ENCODE measurements at places on chromosomes 16 and 17.

- no peak for DNase-seq
These were observed 339.8 kb upstream of the TNRC6C start for GRCh38 chr17:77618731-77619130.

DNA sequence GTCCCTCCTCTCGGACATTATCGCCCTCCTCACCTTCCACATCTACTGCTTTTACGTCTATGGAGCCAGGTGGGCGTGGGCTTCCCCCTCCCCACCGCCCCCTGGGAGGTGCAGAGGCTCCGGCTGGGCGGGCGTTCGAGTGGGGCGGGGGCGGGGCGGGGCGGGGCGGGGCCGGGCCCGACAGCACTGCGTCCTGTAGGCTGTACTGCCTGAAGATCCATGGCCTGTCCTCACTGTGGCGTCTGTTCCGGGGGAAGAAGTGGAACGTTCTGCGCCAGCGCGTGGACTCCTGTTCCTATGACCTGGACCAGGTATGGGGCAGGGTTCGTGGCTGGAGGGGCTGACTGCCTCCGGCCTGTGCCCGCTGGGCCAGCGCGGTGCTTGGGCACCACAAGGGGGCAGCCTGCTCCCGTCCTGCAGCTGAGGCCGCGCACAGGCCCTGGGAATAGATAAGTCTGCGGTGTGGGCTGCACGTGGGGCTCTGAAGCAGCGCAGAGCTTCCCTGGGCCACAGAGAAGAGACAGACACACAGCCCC lies 9.2 kb downstream of the PIGQ start:
- DNase-seq, result no peak

GRCh38 chr16:24382762-24383407 lies 126.8 kb downstream of the CACNG3 start:
- no peak for DNase-seq

- DNase-seq, result no peak
These were observed 126.8 kb upstream of the PSMD7 start for GRCh38 chr16:74169687-74170376.

DNA sequence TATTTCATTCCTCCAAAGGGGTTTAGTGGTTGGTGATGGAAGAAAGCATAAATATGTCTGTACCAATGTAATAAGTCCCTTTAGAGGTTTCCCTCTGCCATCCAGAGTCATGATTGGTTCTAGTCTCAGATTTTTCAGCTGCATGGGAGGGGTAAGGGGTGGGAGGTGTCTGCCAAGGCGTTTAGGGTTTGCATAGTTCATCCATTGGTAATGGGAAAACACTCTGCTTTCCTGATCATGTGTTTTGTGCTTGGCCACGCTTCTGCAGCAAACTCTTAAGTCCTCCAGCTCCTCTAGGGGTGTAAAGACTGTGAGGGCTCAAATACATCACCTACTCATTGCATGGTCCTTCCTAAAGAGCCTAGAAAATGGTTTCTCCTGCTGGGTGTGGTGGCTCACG lies 29.8 kb downstream of the LIG3 start:
- DNase-seq, result no peak

- DNase-seq, result no peak
These were observed 30.1 kb downstream of the USP22 start for GRCh38 chr17:21012736-21013135.

- no peak for DNase-seq
These were observed 32.5 kb downstream of the NMT1 start for GRCh38 chr17:45093444-45094110.

GRCh38 chr16:80447241-80447640 lies 93.6 kb upstream of the DYNLRB2 start:
- DNase-seq, result no peak

GRCh38 chr17:59149051-59149450 lies 5.9 kb downstream of the SKA2 start:
- DNase-seq, result no peak

- no peak for DNase-seq
These were observed 67.7 kb downstream of the HLF start for GRCh38 chr17:55332296-55333041.

- DNase-seq, result no peak
These were observed 29.7 kb downstream of the SLC25A10 start for GRCh38 chr17:81741594-81742452.

- no peak for DNase-seq
These were observed at the start of gene MAPT for GRCh38 chr17:45894022-45894784. Gene MAPT, plus strand, starts transcription at chr17:45894554. Its CDS starts 67,784 bp downstream, at chr17:45962338.

DNA sequence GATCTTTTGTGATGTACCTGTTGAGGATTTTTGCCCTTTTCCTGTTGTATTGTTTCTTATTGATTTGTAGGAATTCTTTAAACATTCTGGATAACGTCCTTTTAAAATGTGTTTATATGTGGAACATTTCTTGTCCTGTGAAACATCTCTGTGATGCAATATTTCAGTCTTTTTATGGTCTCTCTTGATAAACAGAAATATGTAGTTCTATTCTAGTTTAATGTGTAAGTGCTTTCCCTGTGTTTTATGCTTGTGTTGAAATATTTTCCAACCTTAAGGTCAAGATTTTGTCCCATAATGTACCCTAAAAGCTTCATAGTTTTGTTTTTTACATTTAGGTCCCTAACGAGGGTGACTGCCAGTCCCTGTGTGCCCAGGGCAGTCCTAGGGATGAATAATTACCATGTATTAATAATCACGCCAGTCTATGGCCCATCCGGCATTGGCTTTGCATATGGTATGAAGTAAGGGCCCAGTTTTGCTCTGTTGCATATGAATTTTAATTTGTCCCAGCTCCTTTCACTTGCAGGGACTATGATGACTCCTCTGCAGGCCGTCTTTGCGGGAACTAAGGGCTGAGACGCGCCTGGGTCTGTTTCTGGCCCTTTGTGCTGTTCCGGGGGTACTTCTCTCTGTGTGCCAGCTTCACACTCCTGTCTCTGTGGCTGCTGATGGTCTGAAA lies 44.2 kb downstream of the RPTOR start:
- DNase-seq, result no peak

- no peak for DNase-seq
These were observed 73.5 kb downstream of the HS3ST2 start for GRCh38 chr16:22887445-22887844.

DNA sequence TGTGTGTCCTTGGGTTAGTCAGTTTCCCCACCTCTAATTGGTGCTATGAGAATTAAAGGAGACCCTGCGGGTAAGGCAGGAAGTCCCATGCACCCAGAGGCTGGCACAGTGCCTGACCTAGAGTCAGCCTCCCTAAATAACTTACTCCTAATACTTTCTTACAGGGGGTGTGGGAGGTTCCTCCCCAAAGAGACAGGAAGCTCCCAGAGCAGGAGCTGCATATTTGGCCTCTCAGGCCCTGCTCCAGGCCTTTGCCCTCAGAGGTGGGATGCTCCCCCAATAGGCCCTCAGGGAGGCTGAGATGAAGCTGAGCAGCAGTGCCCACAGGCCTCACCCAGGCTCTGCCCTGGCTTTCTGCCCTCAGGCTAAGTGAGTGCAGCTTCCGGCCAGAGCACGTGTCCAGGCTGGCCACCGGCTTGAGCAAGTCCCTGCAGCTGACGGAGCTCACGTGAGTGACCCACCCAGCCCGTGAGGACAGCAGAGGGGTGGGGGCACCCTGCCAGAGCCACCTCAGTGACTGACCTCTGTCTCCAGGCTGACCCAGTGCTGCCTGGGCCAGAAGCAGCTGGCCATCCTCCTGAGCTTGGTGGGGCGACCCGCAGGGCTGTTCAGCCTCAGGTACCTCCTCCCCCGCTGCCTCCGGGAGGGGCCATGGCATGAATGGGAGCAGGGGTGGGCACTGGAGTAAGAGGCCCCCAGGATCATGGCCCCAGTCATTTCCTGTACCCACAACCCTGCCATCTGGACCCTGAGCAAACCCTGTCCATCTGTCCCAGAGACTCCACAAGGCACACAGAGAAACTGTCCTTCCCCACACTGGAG lies 31.1 kb upstream of the CPNE2 start:
- no peak for DNase-seq

DNA sequence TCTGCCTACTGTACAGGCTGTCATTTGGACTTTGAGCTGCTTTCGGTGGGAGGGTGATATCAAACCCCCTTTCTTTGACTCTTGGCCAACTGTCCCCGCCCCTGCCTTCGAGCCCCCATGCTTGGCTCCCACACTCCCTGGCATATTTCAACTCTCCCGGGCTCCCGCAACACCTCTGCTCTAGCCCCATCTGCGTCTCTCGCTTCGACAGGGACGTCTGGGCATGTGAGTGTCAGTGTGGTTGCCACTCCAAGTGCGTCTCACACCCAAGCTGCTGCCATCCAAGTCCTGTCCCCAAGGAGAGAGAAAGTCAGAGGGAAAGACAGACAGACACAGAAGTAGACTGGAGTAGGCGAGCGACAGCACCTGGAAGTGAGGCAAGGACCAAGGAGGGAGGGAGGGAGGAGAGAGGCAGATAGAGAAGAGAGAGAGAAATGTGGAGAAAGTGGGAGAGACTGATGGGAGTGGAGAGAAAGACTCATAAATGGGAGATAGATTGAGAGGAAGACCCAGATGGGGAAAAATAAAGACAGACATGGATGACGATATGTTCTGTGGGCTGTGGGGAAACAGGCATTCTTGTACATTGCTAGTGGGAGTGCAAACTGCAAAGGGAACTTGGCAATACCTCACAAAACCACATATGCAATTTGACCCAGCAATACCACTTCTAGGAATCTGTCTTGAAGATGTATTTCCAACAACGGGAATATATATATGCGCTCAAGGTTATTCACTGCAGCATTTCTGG lies 11.8 kb downstream of the STARD3 start:
- DNase-seq, result no peak

GRCh38 chr17:54177606-54178308 lies 355.0 kb downstream of the KIF2B start:
- no peak for DNase-seq

GRCh38 chr17:73268582-73269328 lies 7.1 kb upstream of the CPSF4L start:
- DNase-seq, result no peak

DNA sequence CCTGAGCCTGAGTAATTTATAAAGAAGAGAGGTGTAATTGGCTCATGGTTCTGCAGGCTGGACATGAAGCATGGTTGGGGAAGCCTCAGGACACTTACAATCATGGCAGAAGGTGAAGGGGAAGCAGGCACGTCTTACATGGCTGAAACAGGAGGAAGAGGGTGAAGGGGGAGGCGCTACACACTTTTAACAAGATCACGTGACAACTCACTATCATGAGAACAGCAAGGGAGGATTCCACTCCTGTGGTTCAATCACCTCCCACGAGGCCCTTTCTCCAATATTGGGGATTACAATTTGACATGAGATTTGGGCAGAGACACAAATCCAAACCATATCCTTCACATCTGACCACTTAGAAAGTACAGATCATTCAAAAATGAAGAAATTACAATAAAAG lies 110.6 kb upstream of the SHISA6 start:
- no peak for DNase-seq

DNA sequence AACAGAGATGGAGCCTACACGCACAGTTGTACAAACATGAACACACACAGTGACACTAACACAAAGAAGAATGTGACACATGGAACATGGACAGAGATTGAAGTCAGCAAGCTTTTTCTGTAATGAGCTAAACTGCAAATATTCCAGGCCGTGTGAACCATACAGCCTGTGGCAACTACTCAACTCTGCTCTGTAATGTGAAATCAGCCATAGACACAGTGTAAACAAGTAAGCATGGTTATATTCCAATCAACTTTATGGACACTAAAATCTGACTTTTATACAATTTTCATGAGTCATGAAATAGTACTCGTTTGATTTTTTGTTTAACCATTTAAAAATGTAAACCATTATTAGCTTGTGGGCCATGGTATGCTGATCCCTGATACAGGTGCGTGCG lies 120.2 kb downstream of the SMG6 start:
- no peak for DNase-seq

DNA sequence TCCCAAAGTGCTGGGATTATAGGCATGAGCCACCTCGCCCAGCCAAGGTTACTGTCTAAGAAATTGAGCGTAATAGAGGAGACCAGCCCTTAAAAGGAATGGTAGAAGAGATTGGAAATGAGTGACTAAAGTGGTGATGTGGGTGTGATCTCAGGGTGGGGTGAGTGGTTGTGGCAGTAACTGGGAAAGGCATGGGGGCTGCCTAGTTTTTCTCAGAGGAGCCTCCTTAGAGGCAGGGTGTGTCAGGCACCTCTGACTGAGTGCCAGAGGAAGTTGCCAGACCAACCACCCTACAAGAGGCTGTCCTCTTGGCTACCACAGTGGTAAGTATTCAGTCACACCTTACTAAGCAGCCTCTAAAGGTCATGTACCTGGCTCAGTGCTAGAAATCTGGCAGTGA lies 8.9 kb downstream of the DUS2 start:
- no peak for DNase-seq

GRCh38 chr17:29568331-29569244 lies at the start of gene TP53I13:
Gene TP53I13, plus strand, starts transcription at chr17:29568701. Its CDS starts 58 bp downstream, at chr17:29568759.
- DNase-seq, result peak; percentile 59

DNA sequence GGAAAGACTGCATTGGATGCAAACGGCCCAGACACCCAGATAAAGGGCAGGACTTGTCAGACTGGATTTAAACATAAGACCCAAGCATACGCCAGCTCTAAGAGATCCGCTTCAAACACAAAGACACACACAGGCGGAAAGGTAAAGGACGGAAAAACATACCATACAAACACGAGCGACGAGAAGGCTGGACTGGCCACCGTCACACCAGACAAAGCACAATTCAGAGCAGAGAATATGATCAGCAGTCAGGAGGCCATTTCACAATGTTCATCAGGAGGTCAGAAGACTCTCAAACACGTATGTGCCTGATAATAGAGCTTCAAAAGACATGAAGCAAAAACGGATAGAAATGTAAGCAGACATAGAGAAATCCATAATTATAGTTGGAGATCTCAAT lies 84.9 kb upstream of the GNG13 start:
- DNase-seq, result no peak

- DNase-seq, result no peak
These were observed at the start of gene KDM6B for GRCh38 chr17:7833795-7834541. Gene KDM6B, plus strand, starts transcription at chr17:7834217. Its CDS starts 11,338 bp downstream, at chr17:7845555.

DNA sequence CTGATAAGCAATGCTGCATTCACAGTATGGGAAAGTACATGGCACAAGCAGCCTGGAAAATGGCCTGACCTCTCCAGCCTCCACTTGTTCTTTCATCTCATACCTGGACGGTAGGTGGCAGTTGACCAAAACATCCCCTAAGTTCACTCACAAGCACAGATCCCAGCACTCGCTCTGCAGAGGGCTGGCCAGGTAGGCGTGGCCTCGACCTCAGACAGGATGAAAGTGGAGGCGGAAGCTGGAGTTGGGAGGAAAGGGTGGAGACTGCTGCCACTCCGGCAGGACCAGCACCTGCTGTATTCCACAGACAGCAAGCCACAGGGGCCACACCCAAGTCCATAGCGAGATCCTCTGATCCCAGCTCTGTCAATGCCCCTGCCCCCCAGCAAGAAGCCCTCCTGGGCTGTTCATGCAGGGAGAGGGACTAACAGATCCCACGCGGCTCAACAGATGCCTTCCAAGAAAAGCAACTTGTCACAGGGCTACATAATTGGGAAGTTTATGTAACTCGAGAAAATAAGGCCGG lies 31.3 kb downstream of the ZCCHC14 start:
- no peak for DNase-seq

GRCh38 chr17:21094298-21094704 lies 32.5 kb upstream of the DHRS7B start:
- no peak for DNase-seq

DNA sequence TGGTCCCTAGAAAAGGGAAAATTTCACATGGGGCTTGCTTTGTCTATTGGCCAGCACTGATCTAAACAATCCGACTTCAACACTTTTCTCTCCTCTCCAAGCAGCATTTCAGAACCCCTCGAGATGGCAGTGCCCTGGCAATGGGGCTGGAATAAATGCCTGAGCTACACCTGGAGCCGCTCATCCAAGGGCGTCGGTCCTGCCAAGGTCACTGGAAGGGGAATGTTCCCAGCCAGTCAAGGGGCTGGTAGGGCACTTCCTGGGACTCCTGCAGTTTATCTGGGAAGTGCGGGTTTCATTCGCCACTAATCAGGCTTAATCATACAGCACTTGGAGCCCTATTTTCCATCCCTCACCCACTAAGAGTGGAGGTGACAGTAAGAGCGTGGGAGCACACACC lies 17.1 kb downstream of the MEAK7 start:
- DNase-seq, result no peak
